ENCODE measurements at places on chromosomes 2 and 18.

GRCh38 chr2:111694700-111695101 is 189.3 kb downstream of the ANAPC1 start:
- no peak for DNase-seq

DNA sequence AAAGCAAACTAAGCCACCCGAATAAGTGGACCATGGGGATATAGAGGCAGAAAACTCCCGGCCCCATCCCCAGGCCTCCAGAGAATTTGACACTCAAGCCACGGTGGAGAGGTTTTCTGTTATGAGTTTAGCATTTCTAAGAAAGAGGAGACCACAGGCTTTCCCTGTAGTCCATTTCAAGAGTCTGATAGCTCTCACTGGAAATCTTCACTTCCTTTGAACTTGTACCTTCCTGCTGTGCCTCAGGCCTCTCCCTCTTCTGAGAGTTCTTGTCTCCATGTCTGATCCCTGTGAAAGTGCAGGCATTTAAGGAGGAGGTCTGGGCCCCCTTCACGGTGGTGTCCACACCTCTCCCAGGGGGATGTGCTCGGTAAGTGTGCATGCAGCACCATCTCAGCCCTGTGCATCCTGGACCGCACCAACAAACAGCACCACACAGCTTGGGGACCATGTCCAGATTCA is 113.7 kb downstream of the BCL2 start:
- DNase-seq = peak; percentile 60

DNA sequence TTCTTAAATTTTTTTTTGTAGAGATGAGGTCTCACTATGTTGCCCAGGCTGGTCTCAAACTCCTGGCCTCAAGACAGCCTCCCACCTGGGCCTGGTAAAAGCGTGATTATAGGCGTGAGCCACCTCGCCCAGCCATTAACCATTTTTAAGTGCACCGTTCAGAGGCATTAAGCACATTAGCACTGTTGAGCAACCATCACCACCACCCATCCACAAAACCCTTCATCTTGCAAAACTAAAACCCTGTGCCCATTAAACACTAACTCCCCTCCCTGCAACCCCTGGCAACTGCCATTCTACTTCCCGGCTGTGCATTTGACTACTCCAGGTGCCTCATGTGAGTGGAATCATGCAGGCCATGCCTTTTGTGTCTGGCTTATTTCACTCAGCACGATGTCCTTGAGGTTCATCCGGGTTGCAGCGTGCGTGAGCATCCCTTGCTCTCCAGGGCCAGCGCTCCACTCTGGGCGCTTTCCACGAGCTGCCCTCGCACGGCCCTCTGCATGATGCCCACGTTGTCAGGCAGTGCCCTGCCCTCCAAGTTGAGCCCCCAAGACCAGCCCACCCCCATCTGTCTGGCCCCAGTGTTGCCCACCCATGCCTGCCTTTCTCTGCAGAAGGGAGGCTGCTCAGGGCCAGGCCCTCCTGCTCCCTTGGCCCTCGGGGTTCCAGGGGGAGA is 63.0 kb upstream of the GLI2 start:
- DNase-seq = no peak

- DNase-seq = no peak
These were observed 69.7 kb downstream of the UGGT1 start for GRCh38 chr2:128160616-128161275.

GRCh38 chr18:62157843-62158242 is 29.0 kb downstream of the PIGN start:
- DNase-seq = no peak

- no peak for DNase-seq
These were observed 131.2 kb downstream of the THADA start for GRCh38 chr2:43464590-43464989.

GRCh38 chr2:241110089-241110606 is 8.1 kb upstream of the MTERF4 start:
- no peak for DNase-seq

DNA sequence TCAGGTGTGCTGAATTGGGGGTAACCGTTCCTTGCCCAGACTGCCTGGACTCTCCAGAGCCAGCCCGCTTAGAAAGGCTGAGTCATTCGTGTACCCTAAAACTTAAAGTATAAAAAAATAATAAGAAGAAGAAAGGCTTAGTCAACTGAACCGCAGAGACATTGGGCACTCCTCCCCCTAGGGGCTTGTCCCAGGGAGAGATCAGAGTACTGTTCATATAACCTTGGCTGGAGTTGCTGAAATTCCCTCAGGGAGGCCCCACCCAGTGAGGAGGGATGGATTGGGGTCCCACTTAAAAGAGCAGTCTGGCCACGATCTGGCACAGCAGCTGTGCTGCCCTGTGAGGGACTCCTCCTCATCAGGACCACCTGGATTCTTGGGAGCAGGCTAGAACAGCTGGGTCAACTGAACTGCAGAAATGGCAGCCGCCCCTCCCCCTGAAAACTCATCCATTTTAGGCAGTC is 37.2 kb downstream of the ANKRD12 start:
- no peak for DNase-seq

Data from NCI-H526 treated with DMSO at 0.1 percent for 48 hours (cell line).